Stimulated activated CD4-positive, alpha-beta T cell treated with anti-CD3 and anti-CD28 coated beads, Interleukin-1b, Interleukin-23, amount 100 ng/mL, for 4 hours (primary cell): ENCODE measurements at places on chromosomes 7 and 10.

- DNase-seq: no peak
Observed at GRCh38 chr10:52517012-52517411, 202.9 kb downstream of the DKK1 start.

DNA sequence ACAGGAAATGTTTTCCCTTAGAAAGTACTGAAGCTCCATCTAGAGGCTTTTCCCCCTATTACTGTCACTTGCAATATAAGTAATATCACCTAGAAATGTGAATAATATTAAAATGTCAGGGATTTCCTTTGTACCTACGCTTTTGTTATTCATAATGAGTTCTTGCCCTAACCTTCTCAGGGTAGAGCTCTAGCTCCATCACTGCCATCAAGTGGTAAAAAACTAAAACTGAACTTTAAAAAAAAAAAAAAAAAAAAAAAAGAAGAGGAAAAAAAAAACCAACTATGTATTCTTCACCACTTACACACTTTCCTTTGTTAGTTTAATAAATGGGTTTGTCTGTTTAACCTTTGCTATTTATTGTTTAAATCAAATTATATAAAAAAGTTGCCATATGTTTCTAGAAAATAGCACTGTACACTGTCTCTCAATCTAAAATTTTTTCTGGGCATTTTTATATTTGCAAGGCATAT lies 49.9 kb downstream of the DNAJC1 start:
- no peak for DNase-seq

- no peak for DNase-seq
Observed at GRCh38 chr10:72062832-72063702, 25.3 kb downstream of the SPOCK2 start.

DNA sequence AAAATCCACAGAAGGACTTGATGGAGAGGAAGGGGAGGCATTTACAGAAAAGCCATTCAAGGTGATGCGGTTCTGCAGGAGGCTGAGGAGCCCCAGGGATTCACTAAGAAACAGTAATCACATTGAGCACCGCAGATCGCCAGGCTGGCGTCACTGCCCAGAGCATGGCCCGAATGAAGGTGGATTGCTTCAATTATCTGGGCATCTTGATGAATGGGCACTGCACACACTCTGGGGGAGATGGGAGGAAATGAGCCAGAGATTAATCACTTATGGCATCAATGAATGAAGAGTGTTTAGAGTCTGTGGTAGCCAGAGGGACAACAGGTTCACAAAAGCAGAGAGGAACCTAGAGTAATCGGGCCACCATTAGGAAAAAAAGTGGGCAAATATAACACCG lies 292.1 kb downstream of the ZEB1 start:
- DNase-seq: no peak

GRCh38 chr10:31268444-31269303 lies 50.3 kb upstream of the ZEB1 start:
- DNase-seq: no peak

DNA sequence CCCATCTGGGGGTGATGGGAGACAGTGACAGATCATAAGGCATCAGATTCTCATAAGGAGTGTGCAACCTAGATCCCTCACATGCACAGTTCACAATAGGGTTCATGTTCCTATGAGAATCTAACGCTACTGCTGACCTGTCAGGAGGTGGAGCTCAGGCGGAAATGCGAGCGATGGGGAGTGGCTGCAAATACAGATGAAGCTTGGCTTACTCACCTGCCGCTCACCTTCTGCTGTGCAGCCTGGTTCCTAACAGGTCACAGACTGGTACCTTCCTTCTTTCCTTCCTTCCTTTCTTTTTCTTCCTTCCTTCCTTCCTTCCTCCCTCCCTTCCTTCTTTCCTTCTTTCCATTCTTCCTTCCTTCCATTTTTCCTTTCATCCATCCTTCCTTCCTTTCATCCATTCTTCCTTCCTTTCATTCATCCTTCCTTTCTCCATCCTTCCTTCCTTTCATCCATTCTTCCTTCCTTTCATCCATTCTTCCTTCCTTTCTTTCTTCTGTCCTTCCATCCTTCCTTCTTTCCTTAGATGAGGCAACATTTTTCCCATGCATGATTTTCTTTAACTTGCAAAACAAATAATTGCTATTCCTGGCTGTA lies 370.0 kb upstream of the AUTS2 start:
- no peak for DNase-seq

GRCh38 chr7:136078630-136079029 lies 101.5 kb upstream of the MTPN start:
- DNase-seq: no peak

DNA sequence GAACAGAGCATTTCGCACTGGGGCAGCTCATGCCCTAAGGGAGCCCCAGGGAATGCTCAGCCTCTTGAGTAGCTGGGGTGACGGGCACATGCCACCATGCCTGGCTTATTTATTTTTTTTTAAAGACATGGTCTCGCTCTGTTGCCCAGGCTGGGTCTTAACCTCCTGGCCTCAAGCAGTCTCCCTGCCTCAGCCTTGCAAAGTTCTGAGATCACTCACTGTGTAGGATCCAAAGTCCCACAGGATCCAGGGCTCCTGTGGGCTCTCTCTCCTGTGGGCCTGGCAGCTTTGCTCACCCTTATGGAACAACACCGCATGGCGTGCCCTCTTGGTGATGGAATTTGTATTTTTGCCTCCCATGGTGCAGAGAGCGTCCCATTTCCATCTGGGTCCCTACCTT lies 34.0 kb downstream of the TMEM120A start:
- DNase-seq: no peak

- DNase-seq: no peak
Observed at GRCh38 chr10:23402856-23403255, 36.0 kb upstream of the OTUD1 start.

GRCh38 chr7:32936689-32937088 lies 20.6 kb upstream of the FKBP9 start:
- no peak for DNase-seq

GRCh38 chr10:64211466-64211865 lies 690.3 kb downstream of the REEP3 start:
- DNase-seq: no peak

- DNase-seq: no peak
Observed at GRCh38 chr7:147567043-147567442, 1023.5 kb upstream of the C7orf33 start.

- DNase-seq: no peak
Observed at GRCh38 chr10:87862679-87863052, 667 bp downstream of the KLLN start.

DNA sequence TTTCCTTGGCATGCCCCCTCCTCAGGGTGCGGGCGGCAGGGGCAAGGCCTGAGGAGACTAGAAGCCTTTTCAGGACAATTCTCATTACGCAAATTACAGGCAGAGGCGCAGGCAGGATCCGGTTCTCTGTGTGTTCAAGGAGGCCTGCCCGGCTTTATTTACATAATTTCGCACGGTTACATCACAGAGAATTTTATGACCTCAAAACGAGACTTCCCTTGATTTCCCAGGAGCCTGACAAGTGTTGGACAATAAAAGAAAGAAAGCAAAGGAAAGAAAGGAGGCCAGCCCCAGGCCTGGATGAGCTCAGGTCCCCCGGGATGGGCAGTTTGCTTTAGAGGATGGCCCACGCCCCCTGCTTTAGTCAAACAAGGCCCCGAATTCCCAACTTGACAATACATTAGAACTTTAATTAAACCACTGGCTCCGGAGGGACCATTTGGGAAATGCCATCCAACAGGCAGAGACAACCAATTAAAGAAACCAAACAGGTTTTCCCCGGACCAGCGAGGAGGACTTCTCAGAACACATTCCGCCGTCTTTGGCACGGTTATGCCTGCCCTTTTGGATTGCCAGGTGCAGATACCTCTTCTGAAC lies 2.9 kb downstream of the MNX1 start:
- DNase-seq: no peak

GRCh38 chr7:90474284-90475210 lies 5.1 kb downstream of the PTTG1IP2 start:
- no peak for DNase-seq

DNA sequence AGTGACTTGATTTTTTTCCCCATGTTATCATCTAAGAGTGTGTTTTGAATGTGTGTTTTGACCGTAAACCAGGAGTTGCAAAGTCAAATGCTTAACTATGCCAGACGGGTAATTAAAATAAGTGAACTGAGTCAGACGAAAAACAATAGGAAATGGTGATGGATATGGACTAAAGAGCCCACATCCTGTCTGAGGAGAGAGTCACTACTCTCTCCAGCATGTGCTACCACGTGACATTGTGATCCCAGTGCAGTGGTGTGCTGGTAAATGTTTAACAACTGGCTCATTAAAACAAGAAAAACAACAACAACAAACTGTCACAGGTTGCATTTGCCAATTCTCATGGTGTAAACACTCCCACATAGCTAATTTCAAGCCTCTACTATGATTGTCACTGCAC lies 164.3 kb downstream of the SUGCT start:
- no peak for DNase-seq

- DNase-seq: no peak
Observed at GRCh38 chr7:3518546-3518945, 217.5 kb downstream of the SDK1 start.

GRCh38 chr10:93821051-93821772 lies 63.5 kb downstream of the LGI1 start:
- DNase-seq: no peak

DNA sequence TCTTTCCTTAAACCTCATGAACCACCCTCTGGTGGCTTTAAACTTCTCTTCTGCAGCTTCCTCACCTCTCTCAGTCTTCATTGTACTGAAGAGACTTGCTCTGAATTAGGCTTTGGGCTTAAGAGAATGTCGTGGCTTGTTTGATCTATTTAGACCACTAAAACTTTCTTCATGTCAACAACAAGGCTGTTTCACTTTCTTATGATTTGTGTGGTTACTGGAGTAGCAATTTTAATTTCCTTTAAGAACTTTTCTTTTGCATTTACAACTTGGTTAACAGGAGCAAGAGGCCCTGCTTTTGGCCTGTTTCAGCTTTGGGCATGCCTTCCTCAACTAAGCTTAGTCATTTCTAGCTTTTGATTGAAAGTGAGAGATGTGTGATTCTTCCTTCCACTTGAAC lies 38.1 kb upstream of the CDHR3 start:
- no peak for DNase-seq

DNA sequence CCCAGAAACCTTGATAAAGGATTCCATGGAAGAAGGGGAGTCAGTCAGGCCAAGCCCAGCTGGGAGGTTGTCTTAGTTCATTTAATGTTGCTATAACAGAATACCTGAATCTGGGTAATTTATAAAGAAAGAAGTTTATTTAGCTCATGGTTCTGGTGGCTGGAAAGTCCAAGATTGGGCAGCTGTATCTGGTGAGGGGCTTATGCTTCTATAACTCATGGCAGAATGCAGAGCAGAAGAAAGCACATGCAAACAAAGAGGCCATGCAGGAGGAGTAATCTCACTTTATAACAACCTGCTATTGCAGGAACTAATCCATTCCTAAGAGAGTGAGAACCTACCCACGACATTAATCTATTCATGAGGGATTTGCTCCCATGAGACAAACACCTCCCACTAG lies 54.2 kb upstream of the ANKRD1 start:
- no peak for DNase-seq

DNA sequence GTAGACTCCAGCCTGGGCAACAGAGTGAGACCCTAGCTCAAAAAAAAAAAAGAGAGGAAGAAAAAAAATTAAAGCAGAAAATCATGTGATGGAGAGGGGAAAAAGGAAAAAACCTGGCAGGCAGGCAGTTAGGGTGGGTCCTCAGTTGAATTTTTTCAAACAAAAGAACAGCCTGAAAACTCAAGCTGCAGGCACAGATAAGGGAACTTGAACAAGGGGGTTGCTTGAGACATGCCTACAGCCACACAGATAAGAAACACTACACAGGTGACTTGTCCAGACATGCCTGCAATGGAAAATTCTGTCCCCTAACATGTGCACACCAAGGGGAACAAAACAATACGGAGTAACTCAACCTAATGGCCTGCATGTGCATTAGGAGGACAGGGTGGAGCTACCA lies 19.2 kb downstream of the VIM start:
- no peak for DNase-seq

DNA sequence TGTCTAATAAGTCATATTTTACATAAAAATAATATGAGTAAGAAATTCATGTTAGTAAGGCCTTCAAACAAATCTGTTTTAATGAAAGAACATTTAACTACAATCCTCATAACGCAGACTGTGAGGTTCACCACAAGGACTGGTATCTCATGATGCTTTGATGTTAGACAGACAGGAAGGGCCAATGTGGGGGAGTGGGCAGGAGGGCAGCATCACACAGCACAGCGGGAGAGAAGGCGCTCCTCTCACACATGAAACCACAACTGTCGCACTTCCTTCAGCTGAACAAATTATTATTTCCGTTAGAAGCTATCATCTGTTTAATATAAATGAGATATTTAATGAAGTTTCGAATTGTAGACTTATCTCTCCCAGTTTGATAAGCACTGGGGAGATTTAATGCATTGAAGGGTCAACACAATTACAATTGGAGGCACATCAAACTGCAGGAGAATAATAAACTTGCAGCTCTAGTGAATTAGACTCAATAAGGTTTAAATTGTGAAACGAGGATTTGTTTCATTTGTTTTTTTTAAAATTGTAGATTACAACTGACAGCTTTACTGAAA lies 466.1 kb downstream of the PARD3 start:
- DNase-seq: no peak

- DNase-seq: no peak
Observed at GRCh38 chr7:2108501-2109250, 124.1 kb downstream of the MAD1L1 start.

DNA sequence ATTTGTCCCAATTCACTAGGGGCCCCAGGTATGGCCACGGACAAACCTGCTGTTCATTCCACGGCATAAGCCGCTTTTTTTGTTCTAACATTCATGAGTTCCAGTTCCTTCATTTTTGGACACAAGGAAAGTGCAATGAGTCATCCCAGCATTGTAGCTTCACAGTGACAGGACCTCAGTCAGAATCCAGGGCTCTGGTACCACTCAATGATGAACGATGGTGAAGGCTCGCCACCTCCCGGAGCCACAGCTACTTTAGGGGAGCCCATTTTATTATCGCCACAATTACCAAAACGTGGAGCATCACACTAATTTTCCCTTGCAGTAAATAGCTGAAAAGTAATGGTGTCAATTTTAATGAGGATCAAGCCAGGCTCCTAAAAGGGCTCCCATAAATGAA lies 62.9 kb downstream of the FGFR2 start:
- no peak for DNase-seq

DNA sequence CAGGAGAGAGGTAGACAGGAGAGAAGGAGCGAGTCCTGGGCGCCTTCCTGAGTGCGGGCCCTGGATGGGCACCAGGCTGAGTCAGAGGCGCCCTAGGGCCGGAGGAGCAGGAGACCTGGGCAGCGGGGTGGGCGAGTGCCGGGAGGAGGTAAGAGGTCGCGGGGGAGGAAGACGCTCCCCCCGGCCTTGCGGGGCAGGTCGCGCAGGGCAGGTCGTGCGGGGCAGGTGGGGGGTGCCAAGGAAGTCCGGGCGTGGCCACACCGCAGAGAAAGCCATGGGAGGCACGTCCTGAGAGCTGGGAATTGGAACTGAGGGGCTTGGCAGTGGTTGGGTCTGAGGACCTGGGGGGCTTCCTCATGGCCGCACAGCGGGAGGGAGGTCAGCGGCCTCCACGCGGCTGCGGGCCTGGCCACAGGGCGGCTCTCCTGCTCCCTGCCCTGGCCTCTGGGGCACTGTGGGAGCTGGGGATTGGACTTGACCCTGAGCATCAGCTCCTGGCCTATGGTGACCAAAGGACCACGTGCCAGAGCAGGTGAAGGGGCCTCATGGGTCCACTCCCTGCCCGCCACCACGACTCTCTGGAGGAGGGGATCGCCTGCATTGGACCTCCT lies 935 bp downstream of the MMP21 start:
- DNase-seq: no peak
